ENCODE measurements at places on chromosomes 5 and 9. TPM values are rescaled to one million over a fixed set of nuclear protein-coding genes. Genes with fewer than 3 reads are reported as not detected.

TAS2R1 gene
- total RNA-seq: not detected

CCDC183 gene
- 0.13 TPM for total RNA-seq

OLFM1 gene
- 0.43 TPM for total RNA-seq

MUSK gene
- total RNA-seq: 0.53 TPM

SYNPO gene
- total RNA-seq: 25.9 TPM

All from thoracic aorta endothelial cell (primary cell).